ENCODE measurements at places on chromosomes 16 and 17.

DNA sequence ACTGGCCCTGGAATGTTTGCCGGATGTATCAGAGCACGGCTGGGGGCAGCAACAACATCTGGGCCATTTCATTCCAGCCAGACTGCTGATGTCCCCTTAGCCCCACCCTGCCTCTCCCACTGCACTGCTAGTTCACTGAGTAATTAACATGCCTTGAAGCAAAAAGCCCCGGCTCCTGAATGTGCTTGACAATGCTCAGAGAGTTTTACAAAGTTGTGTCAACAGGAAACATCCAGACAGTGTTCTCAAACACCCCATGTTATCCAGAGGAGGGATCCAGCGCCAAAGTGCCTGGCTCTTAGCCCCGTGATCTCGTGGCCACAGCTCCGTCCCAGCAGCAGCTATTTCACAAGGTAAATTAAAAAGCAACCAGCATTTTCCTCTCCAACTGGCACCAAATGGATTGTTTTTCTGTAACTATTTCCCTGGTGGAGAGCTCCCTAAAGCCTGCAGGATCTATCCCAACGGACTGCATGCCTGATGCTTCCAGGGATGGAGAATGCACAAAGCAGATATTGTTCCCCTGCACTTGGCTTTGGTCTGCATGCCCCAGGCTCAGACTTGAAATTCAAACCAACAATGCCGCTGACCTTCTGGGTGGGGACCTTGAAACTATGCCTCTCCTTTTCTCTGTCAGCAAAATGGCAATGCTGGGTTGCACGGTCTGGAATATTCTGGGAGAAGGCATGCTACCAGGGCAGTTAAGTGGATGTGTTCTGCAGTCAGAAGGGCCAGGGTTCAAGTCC lies 115.6 kb upstream of the CDH5 start:
- ATAC-seq: peak; percentile 82

GRCh38 chr17:36829676-36830075 lies 107.6 kb upstream of the LHX1 start:
- no peak for ATAC-seq

GRCh38 chr17:21304091-21304490 lies 19.6 kb downstream of the MAP2K3 start:
- no peak for ATAC-seq

GRCh38 chr17:49556223-49556943 lies 19.3 kb upstream of the NXPH3 start:
- ATAC-seq: peak; percentile 80

GRCh38 chr17:68396226-68397107 lies 60.8 kb downstream of the WIPI1 start:
- ATAC-seq: no peak

DNA sequence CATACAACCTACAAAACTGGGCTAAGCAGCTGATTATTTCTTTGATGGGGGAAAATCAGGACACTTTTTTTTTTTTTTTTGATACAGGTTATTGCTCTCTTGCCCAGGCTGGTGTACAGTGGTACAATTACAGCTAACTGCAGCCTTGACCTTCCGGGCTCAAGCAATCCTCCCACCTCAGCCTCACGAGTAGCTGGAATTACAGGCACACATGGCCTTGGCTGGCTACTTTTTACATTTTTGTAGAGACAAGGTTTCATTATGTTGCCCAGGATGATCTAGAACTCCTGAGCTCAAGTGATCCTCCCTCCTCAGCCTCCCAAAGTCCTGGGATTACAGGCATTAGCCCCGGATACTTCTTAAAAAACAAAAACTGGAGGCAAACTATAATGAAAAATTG lies 20.6 kb upstream of the TMEM97 start:
- no peak for ATAC-seq

DNA sequence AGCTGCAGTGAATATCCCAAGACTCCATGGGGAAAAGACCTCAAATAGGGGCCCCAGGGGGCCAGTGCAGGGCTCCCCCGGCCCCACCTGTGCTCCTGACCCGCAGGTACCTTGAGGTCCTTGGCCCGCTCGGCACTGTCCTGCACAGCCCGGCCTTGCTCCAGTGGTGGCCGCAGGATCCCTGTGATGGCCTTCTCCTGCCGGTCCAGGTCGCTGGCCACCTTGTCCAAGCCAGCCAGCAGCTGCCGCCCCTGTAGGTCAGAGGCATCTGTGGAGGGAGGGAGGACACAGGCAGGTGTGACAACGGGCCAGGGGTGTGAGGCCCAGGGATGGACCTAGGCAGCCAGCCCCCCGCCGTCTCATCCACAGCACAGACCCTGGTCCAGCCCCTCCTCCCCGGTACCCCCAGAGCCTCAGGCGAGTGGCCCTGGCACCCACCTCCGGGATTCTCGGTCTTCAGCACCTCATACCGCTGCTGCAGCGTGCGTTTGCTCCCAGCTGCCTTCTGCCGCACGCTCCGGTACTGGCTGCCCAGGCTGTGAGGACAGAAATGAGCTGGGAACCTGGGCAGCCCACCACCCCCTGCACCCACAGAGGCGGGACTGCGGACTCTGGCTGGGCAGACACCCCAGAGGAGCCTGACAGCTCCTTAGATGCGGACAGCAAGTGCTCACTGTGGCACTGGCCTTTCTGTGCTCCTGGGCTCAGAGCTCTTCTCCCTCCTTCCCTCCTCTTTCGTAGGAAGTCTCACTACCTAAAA lies 43.7 kb downstream of the PPL start:
- no peak for ATAC-seq

DNA sequence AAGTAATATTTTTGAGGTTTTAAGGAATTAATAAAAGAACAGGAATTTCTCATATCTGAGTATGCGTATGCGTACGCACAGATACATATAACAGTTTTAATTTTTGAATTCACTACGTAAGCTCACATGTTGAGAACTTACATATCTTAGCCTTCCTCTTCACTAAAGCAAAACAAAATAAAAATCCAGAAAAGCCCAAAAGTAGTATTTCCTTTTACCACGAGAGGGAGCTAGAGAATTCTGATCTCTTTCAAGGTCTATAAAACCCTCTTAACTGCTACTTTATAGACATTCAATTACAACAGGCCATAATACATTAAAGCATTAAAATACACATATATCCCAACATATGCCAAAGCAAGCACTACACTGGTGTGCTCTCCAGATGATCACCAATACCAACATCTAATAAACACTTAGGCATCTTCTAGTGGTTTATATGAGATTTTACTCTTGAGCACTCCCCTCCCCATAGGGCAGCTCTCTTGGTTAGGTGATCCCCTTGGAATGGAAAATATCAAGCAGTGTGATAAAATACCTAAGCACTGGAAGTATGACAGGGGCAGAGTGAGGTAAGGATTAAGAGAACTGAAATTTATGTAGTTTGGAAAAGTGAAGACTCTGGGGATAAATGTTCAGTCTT lies 94.0 kb downstream of the SKAP1 start:
- ATAC-seq: no peak

- no peak for ATAC-seq
These were observed 47.1 kb downstream of the CMIP start for GRCh38 chr16:81491541-81492188.

DNA sequence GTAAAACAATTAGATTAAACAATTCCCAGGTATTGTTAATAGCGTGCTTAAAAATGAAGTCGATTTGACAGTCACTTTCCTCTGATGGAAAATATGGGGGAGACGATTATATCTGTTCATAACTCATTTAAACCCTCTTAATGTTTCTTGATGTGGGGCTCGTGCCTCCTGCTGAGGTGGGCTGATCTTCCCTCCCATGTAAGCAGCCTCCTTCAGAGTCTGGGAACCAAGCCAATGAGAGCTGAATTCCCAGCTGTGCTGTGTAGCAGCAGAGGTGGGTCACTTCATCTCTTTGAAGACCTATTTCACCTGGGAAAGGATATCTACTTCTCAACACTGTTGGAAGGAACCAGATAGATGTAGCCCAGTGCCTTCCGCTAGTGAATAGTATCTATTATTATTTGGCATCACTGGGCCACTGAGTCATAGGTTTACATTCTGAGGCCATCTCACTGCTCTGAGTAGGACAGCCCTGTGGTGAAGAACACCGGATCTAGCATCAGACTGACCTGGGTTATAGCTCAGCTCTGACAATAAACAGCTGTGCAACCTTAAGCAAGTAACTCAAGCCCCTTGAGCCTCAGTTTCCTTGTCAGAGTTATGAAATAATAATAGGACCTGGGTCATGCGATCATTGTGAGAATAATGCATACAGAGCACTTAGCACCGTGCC lies 85.3 kb upstream of the C16orf82 start:
- no peak for ATAC-seq

- no peak for ATAC-seq
These were observed 10.0 kb downstream of the TUFM start for GRCh38 chr16:28835864-28836760.

DNA sequence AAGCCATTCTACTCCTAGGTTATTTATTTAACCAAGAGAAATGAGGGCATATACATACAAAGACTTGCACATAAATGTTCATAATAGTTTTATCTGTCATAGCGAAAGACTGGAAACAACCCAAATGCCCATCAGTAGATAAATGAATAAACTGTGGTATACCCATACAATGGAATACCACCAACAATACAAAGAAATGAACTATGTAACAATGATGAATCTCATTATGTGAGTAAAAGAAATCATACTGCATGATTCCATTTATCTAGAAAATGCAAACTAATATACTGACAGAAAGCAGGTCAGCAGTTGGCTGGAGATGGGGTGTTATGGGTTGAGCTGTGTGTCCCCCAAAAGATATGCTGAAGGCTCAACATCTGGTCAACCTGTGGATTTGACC lies 57.3 kb downstream of the CEP95 start:
- ATAC-seq: no peak

DNA sequence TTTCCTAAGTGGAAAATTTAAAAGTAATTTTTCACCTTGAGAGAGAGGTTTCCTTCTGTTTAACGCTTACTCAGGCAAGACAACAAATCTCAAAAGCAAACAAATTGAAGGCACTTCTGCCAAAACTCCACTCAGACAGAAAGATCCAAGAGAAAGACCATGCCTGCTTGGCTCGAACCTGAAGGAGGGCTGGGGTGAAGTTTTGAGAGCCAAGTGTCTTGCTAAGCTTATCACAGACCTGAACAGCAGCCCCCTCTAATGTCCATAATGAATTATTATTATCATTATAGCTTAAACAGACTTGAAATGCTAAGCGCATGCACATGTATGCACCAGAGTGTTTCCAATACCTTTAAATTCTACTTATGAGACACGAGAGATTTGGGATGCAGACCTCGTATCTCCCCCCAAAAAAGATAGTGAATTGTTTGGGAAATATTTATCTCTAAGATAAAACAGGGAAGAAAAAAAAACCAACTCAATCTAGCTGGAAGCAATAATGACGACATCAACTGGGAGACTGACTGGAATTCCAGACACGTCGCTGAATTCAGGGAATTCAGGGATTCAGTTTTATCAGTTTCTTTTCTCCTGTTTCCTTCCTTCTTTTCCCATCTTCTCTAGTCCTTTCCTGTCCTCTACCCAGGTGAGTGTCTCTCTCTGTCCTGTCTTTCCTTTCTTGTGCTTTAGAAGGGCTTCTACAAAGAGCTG lies 473.2 kb downstream of the RBFOX1 start:
- no peak for ATAC-seq

DNA sequence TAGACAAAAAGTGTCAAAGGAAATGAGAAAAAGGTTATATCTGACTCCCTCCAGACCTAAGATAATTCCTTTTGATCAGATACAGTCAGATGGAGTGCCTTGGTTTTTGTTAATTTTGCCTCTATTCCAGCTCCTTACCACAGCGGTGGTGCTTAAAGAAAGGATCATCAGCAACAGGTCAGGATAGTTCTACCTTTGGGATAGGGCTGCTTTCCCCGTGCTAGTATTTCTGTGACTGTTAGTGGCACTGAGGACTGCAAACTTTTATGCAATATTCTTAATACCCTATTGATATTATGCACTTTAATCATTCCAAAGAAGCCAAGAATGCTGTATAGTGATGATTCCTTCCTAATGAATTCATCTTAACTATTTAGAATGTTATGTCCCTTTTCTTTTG lies 24.5 kb downstream of the NQO1 start:
- no peak for ATAC-seq

GRCh38 chr16:63613701-63614100 lies 1508.2 kb downstream of the CDH11 start:
- no peak for ATAC-seq

DNA sequence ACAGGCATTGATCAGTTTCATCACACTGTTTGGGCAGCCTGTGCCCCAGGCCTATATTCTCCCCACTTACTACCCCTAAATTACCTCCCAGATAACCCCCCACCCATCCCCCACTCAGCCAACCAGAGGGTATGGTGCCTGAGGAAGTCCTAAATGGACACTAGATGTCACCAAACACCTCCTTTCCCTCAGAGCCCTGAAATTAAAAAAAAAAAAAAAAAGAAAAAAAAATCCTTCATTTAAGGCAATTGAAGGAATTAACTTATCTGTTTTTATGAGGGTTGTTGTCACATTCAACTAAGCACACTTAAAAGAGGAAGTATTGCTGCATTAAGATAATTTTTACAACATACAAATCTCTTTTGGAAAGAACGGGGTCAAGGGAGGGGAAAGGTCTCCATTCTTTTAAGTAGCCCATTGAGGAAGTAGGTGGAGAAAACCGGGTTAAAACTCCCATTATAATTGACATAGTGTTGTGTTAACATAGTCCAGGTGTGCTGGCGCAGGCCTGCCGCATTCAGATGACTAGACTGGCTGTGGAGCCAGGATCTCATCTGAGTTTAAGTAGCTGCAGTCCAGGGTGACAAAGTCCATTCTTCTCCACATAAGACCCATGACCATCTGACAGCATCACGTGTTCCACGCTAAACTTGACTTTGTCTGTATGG lies 46.3 kb downstream of the SNX11 start:
- ATAC-seq: no peak

Data from gastroesophageal sphincter (tissue), 4 donors.